ENCODE measurements at places on chromosomes 16 and 17.

DNA sequence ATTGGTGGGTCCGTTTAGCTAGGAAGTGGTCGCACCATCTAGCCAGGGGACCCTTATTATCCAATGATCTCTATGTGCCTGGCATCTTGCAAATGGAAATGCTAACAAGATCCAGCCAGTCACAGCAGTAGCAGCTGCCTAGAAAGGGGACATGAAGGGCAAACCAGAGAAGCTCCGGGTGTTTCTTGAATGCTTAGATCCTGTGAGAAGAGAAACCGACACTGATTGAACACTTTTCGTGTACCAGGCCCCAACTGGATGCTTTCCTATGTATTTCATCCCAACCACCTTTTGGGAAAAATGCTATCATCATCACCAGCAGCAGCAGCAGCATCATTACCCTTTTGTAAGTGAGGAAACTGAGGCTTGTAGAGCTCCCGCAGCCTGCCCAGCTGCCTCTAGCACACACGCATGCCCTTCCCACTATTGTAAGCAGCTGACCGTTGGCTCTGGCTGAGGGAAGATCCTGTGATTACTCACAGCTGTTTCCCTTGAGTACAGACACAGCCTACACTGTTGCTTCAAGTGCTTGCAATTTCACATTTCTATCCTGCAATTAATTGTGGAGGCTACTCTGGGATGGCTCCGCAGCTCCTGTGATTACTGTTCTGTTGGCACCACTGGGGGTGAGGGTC, 180.7 kb upstream of the CACNG5 start:
- DNase-seq, result no peak

DNA sequence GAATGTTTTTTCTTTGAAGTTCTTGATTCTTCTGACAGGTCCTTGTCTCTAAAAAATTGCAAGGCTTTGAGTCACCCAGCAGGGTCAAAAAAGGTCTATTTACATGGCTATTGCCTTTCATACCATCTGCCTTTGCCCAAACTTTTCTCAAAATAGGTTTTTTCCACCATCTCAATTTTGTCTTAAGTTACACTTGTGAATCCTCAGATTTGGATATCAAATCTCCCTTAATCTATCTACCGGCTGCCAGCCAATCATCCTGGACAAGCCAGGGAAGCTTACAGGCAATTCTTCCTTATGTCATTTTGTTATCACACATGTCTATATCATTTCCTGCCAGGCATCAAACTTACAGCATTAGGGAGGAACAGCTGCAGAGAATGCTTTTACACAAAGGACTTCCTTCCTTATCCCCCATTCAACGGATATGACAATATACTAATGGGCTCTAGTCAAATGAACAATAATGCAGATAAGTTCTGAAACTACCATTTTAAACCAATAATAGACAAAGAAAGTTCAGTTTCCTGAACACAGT, 104.1 kb upstream of the CORO6 start:
- no peak for DNase-seq

DNA sequence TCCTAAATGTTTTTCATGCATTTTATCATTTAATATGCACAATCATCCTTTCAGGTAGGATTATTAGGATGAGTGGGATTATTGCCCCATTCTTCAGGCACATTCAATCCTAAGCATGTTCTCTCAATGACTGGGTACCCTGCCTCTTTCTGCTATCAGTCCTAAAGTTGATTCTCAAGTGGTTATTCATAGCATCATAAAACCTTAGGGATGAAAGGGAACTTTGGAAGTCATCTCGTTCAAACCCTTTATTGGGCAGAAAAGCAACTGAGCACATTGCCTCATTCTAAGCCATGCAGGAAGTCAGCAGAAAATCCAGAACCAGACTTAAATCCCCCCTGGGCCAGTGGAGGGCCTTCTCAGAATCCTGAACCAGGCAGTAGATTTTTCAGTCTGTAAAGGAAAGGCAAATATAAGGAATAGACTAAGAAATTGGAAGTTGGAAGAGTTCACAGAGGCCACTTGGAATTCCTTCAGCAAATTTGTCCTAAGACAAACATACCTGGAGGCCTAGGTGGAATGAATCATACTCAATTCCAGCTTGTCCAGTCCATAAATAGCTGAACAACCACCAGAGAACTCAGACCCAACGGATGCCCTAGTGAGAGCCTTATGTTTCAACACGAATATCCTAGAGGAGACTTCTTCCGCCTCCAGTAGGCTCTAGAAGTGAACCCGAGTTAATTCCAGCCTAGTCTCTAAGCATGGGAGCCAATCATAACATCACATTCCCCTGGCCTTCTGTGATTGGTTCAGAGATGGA, 62.7 kb downstream of the IRX6 start:
- DNase-seq, result no peak

GRCh38 chr17:27635275-27635823, 4.4 kb downstream of the LGALS9 start:
- no peak for DNase-seq

DNA sequence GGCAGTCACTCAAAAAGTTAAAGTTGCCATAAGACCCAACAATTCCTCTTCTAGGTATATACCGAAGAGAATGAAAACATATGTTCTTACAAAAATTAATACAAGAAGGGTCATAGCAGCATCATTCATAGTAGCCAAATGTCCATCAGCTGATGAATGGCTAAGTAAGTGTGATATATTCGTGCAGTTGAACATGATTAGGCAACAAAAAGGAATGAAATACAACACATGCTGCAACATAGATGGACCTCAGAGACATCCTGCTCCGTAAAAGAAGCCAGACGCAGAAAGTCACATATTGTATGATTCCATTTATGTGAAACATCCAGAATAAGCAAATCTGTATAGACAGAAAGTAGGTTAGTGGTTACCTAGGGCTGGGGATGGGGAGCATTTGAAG, 229.4 kb upstream of the CACNG5 start:
- DNase-seq, result no peak

Data from stimulated activated CD8-positive, alpha-beta memory T cell treated with anti-CD3 and anti-CD28 coated beads, Interleukin-4, amount 100 ng/mL, for 48 hours (primary cell).